Endothelial cell (in vitro differentiated cells): ENCODE measurements at places on chromosomes 4 and X. TPM values are rescaled to one million over a fixed set of nuclear protein-coding genes. Genes with fewer than 3 reads are reported as not detected.

DNA sequence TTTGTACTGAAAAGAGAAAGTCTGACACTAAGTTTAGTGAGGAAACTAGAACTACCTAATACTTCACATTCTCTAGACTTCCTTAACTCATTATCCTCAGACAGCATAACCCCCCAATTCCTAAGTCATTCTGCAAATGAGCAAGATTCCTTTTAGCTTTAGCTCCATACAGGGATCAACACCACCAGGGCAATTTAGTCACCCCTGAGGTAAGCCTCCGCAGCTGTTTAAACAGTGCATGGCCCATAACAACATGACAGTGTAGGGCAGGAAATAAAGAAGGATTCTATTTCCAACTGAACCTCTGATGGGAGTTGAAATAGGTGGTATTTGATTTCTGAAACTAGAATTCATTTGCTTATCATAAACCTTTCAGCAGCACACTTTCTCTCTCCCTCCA, 112.8 kb upstream of the DKK2 start:
- peaks cover 3% of the 10 kb centered on the region for H3K36me3 ChIP-seq
- no peak for DNase-seq
- peaks cover 2% of the 10 kb centered on the region for H3K27me3 ChIP-seq
- no peak overlapping the region for H3K27ac ChIP-seq
- H3K4me1 ChIP-seq: peaks cover 26% of the 10 kb centered on the region

Gene CCSER1
- 3.0 TPM for total RNA-seq

GRCh38 chr4:154030746-154031145, 241.9 kb upstream of the SFRP2 start:
- H3K36me3 ChIP-seq: no peaks in the 10 kb centered on the region
- H3K4me1 ChIP-seq: peaks cover 11% of the 10 kb centered on the region
- no peak for DNase-seq
- H3K27me3 ChIP-seq: no peaks in the 10 kb centered on the region
- H3K27ac ChIP-seq: no peak overlapping the region

DNA sequence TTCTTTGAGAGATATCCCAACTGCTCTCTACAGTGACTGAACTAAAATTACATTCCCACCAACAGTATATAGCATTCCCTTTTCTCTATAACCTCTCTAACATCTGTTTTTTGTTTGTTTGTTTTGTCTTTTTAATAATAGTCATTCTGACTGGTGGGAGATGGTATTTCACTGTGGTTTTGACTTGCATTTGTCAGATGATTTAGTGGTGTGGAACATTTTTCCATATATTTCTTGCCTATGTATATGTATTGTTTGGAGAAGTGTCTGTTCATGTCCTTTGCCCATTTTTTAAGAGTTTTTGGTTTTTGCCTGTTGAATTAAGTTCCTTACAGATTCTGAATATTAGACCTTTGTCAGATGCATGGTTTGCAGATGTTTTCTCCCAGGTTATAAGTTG, 9.0 kb downstream of the USO1 start:
- H3K4me3 ChIP-seq: peak overlapping the region; percentile 38
- no peak overlapping the region for H3K27ac ChIP-seq
- H3K27me3 ChIP-seq: peaks cover 2% of the 10 kb centered on the region
- no peaks in the 10 kb centered on the region for H3K36me3 ChIP-seq
